ENCODE measurements at places on chromosomes 3 and 15.

DNA sequence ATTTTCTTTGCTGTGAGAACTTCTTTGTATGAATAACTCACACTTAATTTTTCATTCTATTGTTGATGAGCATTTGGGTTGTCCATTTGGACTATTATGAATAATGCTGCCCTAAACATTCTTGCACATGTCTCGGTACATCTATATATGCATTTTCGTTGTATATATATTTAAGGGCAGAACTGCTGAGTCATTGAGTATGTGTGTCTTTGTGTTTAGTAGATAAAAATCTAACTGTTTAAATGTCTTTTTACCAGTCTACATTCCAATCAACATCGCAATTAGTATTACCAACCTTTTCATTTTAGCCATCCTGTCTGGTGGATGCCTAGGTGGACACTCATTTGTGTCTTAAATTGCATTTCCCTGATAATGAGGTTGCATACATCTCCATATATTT is 144.4 kb downstream of the UACA start:
- no peak for DNase-seq

- DNase-seq: no peak
Observed at GRCh38 chr3:14209581-14210289, 31.1 kb downstream of the LSM3 start.

- DNase-seq: no peak
Observed at GRCh38 chr3:112074616-112075497, 11.3 kb upstream of the C3orf52 start.

DNA sequence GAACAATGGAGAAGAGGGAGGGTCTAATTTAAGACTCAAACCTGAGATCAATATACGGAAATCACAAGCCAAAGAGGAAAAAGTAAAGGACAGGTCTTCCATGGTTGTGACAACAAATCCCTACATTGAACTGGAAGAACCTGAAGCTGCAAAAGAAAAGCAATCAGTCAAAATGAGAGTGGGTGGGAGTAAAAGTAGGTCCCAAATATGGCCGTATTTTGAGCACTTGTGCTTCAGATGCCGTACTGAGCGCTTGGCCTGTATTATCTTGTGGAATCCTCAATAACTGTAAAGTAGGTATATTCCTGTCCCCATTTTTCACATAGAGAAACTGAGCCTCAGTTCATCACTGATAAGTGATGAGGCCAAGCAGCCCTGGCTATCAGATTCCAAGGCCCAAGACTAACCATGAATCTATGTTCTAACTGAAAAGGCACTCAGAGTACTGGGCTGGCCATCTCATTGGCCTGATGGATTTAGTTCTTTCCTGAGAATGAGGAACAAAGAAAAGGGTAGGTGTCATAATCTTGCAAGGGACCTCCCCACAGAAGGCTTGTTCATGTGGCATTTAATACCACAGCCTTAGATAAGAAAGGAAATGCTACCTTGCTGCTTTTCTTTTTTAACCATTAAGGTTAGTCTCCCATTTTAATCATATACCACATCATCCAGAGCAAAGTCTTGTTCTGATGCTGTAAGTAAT is 52.5 kb downstream of the LRRN1 start:
- no peak for DNase-seq

DNA sequence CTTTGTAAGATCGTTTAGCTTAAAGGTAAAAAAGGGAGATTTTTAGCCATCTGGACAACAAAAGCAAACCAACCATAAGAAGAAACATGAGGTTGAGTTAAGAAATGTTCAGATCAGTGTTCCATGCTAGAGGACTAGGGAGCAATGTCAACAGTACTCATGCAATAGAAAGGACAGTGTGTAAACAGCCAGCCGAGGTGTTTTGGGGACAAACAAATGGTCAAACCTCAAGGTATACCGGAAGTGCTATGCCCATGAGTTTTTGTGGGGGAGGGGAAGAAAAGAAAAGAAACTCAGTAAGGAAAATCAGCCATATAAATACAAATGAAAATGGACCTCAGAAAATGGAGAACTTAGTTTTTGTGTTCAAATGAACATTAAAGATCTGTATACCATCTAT is 289.5 kb upstream of the GRM7 start:
- no peak for DNase-seq
